Activated CD4-positive, alpha-beta T cell treated with anti-CD3 and anti-CD28 coated beads, Interleukin-2, amount 50 U/mL, for 24 hours (primary cell): ENCODE measurements at places on chromosomes 7 and 10.

DNA sequence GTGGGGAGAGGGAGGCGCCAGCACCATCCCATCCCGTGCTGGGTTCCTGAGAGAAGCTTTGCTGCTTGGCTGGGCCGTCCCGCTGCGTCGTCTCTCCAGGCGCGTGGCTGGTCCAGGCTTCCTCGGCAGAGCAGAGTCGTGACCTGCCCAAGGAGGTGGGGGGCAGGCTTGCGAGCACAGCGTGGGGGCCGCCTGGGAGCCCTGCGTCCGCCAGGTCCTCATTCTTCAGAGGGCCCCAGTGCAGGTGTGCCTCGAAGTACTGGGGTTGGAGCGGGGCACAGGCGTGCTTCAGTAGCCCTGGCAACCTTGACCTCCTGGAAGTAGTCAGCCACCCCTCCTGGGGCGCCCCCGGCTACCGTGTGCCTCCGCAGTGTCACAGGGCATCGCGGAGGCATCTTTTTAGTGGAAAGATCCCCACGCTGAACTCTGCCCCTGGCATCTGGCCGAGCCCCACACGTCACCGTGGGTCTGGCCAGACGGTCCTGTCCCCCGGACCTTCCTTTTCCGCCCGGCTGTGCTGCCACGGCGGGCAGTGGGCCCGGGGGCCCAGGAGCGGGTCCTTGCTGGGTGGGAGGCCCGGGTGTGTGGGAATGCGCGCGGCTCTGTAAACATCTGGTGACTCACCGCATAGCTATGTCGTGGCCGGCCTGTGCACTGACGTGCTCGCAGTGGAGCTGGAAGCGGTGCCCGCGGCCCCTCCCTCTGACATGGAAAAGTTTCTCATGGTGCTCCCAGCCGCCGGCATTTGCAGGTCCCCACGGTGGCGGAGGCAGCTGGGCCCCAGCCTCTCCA is 6.4 kb downstream of the MAFK start:
- DNase-seq = no peak

DNA sequence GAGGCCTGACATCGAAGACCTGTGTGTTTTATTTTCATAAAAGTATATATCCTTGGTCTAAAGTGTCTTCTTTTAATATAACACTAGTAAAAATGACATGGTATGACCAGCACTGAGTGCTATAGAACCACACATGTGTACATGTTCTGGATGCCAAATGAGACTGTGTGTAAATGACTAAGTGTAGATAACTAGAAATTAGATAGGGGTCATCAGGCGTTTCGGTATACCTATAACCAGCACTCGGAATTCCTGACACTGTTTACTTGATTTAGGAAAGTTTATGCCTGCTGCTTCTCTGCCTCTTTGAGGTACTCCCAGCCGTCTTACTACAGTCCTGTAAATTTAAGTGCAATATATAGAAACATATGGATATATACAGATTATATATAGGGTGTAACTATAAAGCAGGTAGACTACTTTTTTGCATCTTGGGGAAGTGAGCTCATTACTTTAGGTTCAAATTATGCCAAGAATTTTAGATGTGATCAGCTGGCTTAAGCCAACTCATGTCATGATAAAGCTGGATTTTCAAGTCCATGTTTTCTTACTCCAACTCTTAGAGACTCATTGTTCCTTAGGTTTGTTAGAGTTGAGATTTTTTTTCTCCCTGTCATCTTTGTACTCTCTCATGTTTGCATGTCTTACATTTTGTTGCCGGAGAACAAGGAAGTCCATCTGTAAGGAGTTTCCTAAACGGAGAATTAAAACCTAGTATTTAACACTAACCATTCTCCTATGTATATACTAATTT is 62.9 kb downstream of the KLHDC10 start:
- no peak for DNase-seq

GRCh38 chr7:131945313-131945911 is 389.0 kb upstream of the PODXL start:
- DNase-seq = no peak

GRCh38 chr7:156503196-156503595 is 137.4 kb upstream of the RNF32 start:
- no peak for DNase-seq

GRCh38 chr7:84399661-84400060 is 205.1 kb upstream of the SEMA3A start:
- DNase-seq = no peak

- DNase-seq = no peak
Measured at GRCh38 chr10:127236266-127236665, 39.9 kb upstream of the INSYN2A start.

- DNase-seq = no peak
Measured at GRCh38 chr7:29282819-29283414, 88.3 kb downstream of the CHN2 start.

DNA sequence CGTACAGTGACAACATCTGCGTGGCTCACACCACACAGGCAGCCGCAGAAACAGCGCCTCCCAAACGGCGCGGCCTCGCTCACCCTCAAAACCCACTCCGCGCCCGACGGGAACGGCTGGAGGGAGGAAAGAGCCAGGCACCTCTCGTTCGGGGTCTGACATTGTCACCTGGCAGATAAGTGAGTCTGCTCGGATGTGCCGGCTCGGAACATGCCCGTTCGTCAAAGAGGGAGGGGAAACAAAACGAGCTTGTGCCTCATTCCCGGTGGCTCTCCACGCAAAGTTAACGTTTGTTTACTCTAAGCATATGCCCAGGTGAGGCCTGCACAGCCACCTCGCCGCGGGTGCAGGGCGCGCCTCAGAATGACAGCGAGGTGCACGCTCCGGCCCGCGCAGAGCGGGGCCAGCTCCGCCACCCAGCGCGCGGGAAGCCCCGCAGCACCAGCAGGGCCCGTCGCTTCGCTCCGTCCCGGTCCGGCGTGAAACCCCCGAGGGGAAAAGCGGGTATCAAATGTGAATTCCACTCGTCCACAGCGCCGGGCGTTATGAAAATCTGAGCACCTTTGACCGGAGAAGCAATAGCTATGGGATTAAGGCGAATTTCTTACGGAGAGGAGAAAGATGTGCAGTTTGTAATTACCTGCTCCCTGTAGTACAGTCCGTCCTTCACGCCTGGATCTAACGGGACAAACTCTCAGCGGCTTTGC is 13.1 kb downstream of the CNPY1 start:
- DNase-seq = no peak

DNA sequence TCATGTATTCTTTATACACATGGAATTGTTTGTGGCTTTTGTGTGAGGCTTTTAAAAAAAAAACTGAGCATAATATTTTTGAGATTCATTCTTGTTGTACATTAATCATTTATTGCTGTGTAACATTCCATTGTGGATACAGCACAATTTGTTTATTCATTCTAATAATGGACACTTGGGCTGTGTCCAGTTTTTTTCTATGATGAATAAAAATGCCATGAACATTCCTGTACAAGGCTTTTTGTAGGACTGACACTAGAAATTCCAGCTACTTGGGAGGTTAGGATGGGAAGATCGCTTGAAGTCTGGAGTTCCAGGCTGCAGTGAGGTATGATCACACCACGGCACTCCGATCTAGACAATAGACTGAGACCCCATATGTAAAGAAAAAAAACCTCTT is 254.3 kb upstream of the CACNA2D1 start:
- DNase-seq = no peak

GRCh38 chr7:51328351-51328801 is 11.8 kb upstream of the COBL start:
- DNase-seq = no peak

DNA sequence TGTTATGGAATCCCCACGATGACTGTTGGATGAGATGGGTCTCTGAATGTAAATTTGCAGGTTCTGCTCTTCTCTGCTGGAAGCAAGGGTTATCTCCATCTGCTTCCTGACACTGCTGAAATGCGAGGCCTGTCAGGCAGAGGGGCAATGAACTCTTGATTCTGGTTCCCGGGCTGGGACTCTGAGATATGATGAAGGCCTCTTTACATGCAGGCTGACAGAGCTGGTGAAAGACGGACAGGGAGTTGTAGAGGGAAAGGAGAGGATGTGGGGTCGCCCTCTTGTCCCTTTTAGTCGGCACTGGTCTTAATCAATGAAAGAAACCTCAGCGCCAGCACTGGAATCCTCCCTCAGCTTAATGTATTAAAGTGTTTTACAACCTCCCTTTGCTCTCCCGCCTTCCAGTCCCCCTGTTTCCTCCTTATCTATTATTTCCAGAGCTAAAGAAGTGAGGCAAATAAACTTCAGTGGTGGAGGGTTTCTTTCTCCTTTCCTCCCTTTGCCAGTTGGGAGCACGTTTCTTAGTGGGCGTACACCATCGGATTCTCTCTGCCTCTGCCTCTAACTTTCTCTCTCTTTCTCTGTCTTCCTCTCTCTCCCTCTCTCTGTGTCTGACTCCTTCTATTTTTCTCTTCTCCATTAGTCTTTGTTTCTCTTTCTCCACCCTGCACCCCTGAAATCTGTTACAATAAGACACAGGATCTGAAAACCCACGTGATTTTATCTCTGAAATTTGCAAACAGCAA is 145.6 kb downstream of the BAMBI start:
- no peak for DNase-seq

GRCh38 chr7:19016140-19016539 is 101.3 kb downstream of the TWIST1 start:
- no peak for DNase-seq

GRCh38 chr10:56068473-56069263 is 292.4 kb downstream of the ZWINT start:
- no peak for DNase-seq

GRCh38 chr10:60086421-60086820 is 180.1 kb upstream of the CCDC6 start:
- no peak for DNase-seq

DNA sequence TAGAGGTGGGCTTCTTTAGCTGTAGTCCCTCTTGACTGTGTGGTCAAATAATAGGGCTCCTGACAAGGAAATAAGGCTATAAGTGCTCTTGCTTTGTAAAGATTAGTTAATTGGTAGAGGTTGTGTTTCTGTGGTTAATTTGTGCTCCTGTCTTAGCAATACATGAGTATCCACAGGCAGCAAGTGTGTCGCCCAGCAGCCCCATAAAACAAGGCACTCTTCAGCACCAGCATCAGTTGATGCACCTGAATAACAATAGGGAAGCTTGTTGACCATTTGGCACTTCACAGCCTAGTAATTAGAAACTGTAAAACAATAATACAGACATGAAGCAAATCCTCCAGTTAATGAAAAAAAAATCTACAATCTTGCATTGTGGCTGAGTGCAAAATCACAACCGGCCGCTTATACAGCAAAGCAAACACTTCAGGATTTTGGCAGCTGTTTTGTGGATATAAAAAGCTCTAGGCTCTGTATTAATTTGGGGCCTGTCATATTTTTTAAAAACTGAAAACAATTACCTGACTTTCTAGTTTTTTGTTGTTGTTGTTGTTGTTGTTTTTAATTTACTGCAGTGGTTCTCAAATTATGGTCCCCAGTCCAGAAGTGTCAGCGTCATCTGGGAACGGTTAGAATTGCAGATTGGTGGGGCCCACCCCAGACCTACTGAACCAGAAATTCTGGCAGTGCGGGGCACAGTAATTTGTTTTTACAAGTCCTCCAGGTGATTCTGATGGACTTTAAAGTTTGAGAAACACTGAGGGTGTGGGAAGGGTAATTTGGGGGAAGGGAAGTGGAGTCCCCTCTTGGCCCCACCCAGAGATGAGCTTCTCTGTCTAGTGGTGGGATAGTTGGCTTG is 56.8 kb downstream of the AUTS2 start:
- DNase-seq = no peak

DNA sequence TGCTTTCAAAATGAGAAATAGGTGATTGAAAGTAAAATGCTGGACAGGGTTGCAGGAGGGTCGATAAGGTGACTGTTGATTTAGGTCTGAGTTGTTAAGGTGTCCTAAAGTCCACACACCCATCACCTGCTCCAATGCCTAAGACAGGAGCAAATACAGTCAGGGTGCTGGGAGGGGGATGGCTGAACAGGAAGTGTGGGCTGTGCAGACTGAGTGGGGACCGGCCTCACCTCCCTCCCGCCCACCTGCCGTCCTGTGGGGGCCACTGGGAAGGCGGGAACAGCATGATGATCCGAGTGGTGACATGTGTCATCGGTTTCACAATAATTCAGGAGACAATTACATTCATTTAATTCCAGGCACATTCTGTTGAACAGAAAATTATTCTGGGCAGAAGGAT is 260.8 kb downstream of the DNAJB6 start:
- DNase-seq = no peak

GRCh38 chr7:70497793-70498192 is 634.2 kb upstream of the GALNT17 start:
- no peak for DNase-seq

- peak; percentile 11 for DNase-seq
Measured at GRCh38 chr7:105205592-105206237, 183.0 kb downstream of the SRPK2 start.

DNA sequence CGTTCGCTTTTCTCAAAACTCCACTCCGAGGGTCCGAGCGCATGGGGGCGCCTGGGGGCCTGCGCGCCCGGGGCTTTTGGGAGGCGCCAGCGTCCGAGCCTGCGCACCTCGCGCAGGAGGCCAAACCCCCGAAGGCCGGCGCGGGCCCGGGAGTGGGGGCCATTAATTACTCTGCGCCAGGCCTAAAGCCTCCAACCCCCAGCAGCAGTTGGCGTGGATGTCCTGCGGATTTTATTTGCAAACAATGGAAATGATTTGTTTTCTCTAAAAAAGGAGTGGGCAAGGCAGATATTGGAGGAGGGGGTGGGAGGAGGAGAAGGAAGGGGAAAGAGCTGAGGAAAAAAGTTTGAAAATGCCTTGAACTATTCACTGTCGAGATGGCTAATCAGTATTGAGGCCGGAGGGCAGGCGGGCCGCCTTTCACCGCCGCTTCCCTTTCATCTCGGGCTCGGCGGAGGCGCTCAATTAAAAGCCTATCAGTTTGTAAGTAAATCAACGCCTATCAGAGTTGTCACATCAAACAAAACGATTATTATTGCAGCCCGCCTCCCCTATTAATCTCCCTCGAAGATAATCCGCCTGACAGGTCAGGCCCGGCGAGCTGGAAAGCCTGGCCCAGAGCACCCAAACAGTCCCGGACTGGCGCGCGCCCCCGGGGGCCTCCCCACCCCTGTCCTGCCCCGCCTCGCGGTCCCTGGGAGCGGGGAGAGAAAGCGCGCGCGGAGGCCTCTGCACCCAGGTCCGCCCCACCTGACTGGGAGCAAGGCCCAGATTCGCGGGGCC is 3.4 kb upstream of the ZNF503 start:
- no peak for DNase-seq

DNA sequence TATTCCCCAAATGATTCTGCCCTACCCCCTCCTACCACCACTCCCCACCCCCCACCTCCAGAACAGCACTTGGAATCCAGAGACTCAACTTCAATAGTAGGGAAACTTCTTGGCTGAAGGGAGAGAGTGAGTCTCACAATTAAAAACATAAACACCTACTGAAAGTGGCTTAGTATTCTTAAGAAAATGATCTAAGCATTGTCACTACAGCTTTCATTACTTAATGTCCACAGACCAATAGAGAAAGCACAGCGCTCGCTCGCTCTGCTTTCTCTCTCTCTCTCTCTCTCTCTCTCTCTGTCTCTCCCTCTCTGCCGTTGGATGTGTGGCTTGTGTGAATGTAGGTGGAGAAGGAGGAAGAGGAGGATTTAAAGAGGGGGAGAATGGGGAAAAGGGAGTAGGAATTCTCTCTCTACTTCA is 1.5 kb upstream of the SEMA3A start:
- no peak for DNase-seq
